ENCODE measurements at places on chromosomes 12 and 14.
A peak's percentile ranks its signal among the peaks of the same experiment; 100 is the strongest.

DNA sequence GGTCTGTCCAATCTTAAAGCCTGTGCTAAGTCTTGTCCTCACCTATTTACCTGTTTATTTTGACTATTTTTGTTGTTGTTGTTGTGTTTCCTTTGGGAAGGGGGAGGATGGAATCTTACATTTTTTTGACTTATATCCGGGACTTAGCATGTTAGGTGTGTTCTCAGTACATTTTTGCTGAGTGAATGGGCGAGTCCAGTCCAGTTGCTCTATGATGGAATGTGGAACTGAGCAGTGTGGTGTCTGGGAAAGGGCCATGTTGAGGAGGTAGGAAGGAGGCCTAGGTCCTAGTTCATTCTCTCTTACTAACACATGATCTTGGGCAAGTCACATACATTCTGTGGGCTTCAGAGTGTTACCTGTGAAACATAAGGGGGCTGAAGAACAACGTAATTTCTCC is 80.9 kb upstream of the SLC38A2 start:
- DNase-seq = no peak

- no peak for DNase-seq
Measured at GRCh38 chr12:68375756-68376695, 43.9 kb upstream of the MDM1 start.

GRCh38 chr14:26191123-26191522 is 406.7 kb downstream of the NOVA1 start:
- no peak for DNase-seq

DNA sequence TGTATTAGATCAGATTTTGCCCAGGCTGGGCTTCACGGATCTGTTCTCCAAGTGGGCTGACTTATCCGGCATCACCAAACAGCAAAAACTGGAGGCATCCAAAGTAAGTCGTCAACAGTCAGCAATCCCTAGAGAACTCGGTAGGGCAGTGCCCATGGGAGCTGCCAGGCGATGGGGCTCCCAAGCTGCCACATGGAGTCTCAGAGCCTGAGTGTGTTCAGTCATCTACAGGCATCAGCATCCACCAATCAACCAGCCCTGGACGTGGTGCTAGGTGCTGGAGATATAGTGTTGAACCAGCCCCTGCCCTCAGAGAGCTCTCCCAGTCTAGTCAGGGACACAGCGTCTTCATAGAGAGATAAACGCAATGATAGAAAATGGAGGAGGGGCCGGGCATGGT is 6.9 kb downstream of the SERPINA4 start:
- DNase-seq = no peak

DNA sequence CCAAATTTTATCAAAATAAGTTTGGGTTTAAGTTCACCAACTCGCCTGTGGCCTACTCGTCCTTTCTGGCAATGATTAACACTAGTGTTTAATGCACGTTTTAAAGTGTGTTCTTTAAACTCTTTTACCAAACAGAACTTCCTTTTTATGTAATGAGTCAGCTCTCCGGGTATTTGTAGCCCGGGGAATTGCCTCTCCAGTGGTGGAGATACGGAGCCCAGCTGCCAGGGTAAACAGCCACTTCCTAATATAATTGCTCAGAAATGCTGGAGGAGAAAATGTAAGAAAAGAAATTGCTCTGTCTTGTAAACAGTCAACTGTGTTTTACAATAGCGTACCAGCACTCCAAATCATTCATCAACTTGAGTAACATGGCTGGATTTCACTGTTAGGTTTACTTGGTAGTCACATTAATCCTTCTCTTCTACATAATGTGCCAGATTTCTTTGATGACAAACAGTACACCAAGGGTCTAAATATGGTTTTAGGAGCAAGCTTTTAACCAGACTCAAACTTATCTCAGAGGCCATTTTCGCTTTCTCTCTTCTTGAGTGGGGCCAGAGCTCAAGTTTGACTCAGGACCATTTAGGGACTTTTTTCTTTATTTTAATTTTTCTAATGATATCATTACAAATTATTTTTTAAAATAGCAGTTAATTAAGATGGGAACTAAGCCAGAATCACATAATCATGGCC is 101.2 kb upstream of the SLC38A2 start:
- peak; percentile 57 for DNase-seq

DNA sequence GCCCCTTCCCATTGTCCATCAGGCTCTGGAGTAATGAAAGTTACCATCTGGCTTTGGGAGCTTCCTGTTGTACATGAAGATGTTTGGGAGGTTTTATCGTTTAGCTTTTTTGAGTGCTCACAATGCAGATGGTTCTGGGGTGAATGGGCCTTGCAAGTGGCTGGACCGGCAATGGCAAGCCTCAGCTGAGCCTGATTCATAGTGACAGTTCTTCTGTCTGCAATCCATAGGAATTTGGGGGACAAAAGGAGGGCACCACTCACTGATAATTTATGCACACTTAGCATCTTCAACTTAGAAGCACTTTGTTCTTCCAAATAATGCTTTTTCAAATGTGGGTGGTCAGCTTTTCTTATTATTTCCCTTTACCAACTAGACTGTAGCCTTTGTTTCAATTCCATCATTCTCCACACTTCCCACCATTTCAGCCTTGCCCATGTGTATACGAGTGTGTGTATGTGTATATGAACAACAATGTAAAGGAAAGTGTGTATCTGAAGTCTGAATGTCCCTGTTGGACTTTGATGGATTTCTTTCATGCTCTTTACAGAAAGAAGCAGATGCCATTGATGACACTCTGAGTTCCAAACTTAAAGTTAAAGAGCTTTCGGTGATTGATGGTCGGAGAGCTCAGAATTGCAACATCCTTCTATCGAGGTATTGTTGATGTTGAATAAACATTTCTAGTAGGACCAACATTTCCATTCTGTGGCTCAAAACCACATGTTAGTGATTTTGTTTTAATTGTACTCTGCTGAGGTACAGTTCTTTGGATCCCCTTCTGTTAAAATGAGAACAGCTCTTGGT is 125.5 kb downstream of the GPR135 start:
- DNase-seq = no peak

DNA sequence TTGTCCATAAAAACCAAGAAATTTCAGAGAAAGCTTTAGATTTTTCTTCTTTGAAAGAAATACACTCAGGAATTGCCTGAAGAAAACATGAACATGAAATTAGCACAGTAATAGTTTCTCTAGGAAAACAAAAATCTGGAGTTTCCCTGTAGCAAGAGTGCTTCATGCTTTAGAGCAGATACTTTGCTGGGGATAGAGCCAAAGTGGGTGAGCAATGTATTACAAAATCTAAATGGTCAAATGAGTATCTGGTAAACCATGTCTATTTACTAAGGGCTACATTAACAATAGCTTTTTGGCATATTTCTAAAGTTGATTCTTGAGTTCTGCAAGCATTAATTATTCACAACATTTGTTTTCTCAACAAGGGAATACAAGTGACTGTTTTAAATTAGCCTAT is 26.2 kb downstream of the AVPR1A start:
- no peak for DNase-seq

DNA sequence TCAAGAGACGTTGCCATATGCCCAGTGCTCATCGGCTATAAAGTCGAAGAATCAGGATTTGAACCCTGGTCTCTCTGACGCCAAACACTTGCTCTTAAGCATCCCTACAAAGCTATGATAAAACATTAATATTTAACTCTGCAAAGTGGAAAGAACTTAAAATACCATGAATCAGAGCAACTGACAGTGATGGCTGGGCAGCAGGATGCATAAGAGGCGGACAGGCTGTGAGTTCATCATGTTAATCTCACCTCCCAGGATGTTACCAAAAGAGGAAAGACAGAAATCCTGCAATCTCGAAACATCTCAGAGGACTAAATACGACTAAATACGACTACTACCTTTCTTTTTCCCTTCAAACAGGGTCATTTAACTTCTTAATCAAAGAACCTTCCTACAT is 5.8 kb downstream of the DICER1 start:
- no peak for DNase-seq

- DNase-seq = no peak
Measured at GRCh38 chr12:38711054-38711453, 194.3 kb downstream of the CPNE8 start.

DNA sequence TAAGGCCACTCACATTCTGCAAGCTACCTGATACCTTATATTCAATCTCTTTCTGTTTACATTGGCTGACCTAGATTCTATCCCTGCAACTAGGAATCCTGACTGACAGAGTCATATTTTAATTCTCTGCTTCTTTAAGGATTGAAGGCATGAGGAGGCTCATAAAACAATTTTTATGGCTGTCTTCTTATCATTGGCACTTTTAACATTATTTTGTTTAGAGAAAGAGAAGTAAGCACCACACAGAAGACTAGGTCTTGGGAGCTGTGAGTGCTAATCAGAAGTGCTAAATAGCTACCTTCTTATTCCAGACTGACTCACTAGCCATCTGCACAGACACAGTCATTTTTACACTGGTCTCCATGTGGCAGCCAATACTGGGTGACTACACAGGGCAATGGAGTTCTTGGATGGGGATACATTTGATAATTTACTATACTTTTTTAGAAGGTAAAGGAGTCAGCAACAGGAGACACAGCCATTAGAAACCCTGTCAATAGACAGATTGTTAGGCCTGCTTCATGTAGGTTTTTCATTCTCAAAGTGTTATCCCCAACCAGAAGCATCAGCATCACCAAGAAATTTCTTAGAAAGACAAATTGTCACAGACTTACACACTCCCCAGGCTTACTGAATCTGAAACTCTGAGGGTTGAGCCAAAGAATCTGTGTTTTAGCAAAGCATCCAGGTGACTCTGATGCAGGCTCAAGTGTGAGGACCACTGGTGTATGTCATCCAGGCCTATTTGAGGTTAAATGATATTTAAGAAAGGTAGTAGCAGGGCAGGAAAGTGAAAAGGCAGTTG is 214.1 kb downstream of the DUSP6 start:
- DNase-seq = no peak

- DNase-seq = no peak
Measured at GRCh38 chr12:48302161-48302911, 48.4 kb downstream of the ZNF641 start.

DNA sequence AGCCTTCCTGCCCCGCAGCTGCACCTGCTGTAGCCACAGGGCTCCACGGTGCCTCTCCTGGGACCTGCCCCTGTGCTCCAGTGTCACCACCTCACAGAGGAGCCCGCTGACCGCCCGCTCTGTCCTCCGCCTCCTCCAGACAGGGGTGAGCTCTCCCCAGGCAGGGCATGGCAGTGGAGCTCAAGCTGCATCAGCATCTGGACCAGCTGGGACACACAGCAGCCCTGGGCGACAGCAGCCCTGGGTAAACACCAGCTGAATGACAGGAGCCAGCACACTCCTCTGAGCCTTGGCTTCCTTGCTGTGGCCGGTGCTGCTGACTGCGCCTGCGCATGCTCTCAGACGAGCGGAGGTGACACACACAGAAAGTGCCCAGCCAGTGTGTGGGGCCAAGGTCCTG is 22.0 kb downstream of the CHGA start:
- DNase-seq = no peak

GRCh38 chr14:75980856-75981255 is 939 bp downstream of the TGFB3 start:
- DNase-seq = no peak

GRCh38 chr14:63203015-63203414 is 1.2 kb upstream of the RHOJ start:
- no peak for DNase-seq

- no peak for DNase-seq
Measured at GRCh38 chr14:87491816-87492215, 501.2 kb downstream of the GALC start.

DNA sequence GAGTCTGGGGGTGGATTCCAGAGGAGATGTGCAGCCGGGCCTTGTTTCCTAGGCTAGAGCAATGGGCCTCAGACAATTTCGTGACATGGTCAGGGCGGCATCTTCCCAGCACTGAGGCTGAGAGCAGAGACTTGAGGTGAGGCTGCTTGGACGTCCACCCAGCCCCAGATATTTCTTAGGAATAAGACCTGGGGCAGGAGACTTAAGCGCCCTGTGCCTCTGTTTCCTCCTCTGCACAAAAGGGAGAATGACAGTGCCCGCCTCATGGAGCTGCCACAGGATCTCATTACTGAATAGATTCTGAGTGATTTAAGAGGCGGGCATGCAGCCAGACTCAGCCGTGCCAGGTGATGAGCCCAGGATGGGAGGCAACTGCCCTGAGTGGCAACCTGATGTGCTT is 297.9 kb upstream of the SFSWAP start:
- DNase-seq = no peak

- DNase-seq = no peak
Measured at GRCh38 chr14:56587701-56588100, 8.1 kb downstream of the TMEM260 start.

DNA sequence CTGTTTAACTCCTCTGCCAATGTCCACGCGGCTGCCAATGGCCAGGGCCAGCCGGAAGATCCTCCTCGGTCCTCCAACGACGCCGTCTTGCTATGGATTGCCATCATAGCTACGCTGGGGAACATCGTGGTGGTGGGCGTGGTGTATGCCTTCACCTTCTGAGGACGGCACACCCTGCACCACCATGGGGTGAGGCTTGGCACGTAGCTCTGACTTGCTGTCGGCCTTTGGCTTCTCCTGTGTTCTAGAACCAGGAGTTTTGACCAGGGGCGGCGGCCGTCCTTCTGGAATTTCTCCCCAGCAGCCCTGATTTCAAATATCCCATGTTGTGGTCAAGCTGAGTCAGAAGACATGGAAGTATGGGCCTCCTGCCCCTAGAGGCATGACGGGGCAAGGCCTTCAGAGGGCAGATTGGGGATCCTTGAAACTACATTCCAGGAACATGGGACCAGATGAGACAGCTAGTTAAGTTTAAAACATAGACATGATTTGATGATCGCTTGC is 47.5 kb downstream of the C14orf132 start:
- no peak for DNase-seq

DNA sequence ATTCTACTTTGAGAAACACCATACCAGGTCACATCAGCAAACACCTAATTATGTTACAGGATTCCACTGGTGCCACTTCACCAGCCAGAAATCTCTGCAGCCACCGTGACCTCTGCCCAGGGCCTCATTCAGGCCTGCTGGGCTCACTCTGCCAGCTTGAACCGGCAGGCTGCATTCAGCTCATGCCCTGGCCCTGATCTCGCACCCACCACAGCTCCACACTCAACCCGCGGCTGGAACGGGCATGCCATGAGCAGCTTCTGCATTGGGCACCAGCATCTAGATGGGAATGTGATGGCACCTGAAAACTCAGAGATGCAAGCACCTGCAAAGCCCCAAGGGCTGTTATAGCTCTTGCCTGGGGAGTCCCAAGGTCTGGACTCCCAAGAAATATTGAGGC is 168.7 kb downstream of the DPY19L2 start:
- DNase-seq = no peak

GRCh38 chr12:38328306-38328895 is 11.8 kb downstream of the ALG10B start:
- no peak for DNase-seq

DNA sequence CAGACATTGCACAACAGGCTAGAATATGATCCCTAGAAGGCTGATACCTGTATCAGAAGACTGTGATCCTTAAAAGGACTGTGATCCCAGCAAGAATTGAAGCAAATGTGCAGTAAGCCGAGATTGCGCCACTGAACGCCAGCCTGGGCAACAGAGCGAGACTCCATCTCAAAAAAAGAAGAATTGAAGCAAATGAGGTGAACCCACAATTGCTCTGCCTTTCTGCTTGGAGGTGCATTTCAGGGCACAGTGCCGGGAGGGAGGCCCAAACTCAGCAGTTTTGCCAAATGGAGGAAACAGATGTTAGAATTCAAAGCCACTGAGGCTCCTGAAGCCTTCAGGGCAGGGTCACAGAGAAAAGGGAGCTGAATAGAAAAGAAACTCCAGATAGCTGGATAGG is 61.1 kb upstream of the COCH start:
- no peak for DNase-seq
